ENCODE measurements at places on chromosomes 5 and 9. TPM values are rescaled to one million over a fixed set of nuclear protein-coding genes. Genes with fewer than 3 reads are reported as not detected.

The NPR3 gene
- 0.37 TPM for total RNA-seq

The GMCL2 gene
- not detected for total RNA-seq

The SEC16A gene
- total RNA-seq = 80.6 TPM

The PCDHAC2 gene
- total RNA-seq = 1.00 TPM

The ASPN gene
- total RNA-seq = not detected

The PCDHGA7 gene
- 1.5 TPM for total RNA-seq

The LRRTM2 gene
- 0.20 TPM for total RNA-seq

The PCDHGB1 gene
- 0.62 TPM for total RNA-seq

The AJM1 gene
- total RNA-seq = 1.3 TPM

The SH3PXD2B gene
- 66.3 TPM for total RNA-seq

The PTPN3 gene
- total RNA-seq = not detected

- DNase-seq = peak; percentile 25
- no peak overlapping the region for H3K4me3 ChIP-seq
- H3K36me3 ChIP-seq = no peaks in the 10 kb centered on the region
- H3K4me1 ChIP-seq = no peaks in the 10 kb centered on the region
- H3K27me3 ChIP-seq = peaks cover 8% of the 10 kb centered on the region
- H3K27ac ChIP-seq = no peak overlapping the region
These were observed 50.9 kb upstream of the HSPB3 start for GRCh38 chr5:54404568-54404967.

- peak overlapping the region; percentile 77 for H3K27ac ChIP-seq
- no peak overlapping the region for H3K4me3 ChIP-seq
- H3K4me1 ChIP-seq = peaks cover 27% of the 10 kb centered on the region
- peak; percentile 95 for DNase-seq
These were observed 188.7 kb downstream of the HSPA4 start for GRCh38 chr5:133240425-133241091.

- no peaks in the 10 kb centered on the region for H3K27me3 ChIP-seq
- DNase-seq = no peak
- H3K4me1 ChIP-seq = no peaks in the 10 kb centered on the region
- peaks cover 76% of the 10 kb centered on the region for H3K36me3 ChIP-seq
These were observed 11.7 kb downstream of the VCP start for GRCh38 chr9:35060548-35061207.

- no peak for DNase-seq
- no peak overlapping the region for H3K4me3 ChIP-seq
- H3K27me3 ChIP-seq = peaks cover 7% of the 10 kb centered on the region
- H3K36me3 ChIP-seq = no peaks in the 10 kb centered on the region
These were observed 74.2 kb upstream of the SPOCK1 start for GRCh38 chr5:137573376-137573775.

DNA sequence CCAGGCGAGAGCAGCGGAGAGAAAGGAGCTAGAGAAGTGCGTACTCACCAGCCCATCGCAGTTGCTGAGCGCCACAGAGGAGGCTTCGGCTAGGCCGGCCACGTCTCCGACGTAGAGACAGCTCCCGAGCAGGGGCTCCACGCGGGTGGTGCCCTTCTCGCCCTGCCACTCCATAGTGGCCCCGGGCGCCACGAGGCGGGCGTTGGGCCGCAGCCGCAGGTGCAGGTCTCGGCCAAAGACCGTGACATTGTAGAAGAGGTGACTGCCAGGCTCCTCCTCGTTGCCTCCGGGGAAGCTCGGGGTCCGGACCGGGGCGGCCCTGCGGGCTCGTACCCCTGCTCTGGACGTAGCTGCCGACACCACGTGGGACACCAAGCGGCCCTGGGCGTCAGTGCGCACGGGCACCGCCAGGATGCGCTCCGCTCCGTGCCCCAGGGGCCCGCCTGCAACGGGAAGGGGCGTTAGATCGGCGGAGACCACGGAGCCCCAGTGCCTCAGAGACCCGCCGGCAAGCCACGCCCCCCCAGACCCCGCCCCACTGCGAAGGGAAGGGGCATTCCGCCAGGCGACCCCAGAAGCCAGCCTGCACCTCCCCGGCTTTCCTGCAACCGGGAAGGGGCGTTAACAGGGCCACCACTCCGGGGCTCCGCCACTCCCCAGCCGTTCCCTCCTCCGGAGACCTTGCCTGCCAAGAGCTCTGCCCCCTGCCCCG, 1.4 kb downstream of the ADAMTS2 start:
- H3K4me1 ChIP-seq = no peaks in the 10 kb centered on the region
- DNase-seq = no peak
- no peak overlapping the region for H3K4me3 ChIP-seq
- H3K27ac ChIP-seq = no peak overlapping the region
- no peaks in the 10 kb centered on the region for H3K36me3 ChIP-seq
- H3K27me3 ChIP-seq = peaks cover 17% of the 10 kb centered on the region

- no peak for DNase-seq
- H3K36me3 ChIP-seq = no peaks in the 10 kb centered on the region
- H3K4me3 ChIP-seq = no peak overlapping the region
- H3K4me1 ChIP-seq = no peaks in the 10 kb centered on the region
- peaks cover 12% of the 10 kb centered on the region for H3K27me3 ChIP-seq
These were observed 117.9 kb downstream of the TMEM161B start for GRCh38 chr5:88150747-88151146.

- no peak overlapping the region for H3K4me3 ChIP-seq
- H3K27ac ChIP-seq = no peak overlapping the region
- no peaks in the 10 kb centered on the region for H3K4me1 ChIP-seq
- DNase-seq = no peak
- no peaks in the 10 kb centered on the region for H3K27me3 ChIP-seq
These were observed 35.8 kb downstream of the SEC61B start for GRCh38 chr9:99257723-99258389.

DNA sequence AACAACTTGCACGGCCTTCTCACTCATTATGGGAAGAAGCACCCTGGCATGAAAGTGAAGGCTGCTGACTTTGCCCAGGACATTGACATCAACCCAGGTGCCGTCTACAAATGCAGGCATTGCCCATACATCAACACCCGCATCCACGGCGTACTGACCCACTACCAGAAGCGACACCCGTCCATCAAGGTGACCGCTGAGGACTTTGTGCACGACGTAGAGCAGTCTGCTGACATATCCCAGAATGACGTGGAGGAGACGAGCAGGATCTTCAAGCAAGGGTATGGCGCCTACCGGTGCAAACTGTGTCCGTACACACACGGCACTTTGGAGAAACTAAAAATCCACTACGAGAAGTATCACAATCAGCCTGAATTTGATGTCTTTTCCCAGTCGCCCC, 65.4 kb downstream of the ZNF462 start:
- H3K27me3 ChIP-seq = no peaks in the 10 kb centered on the region
- H3K27ac ChIP-seq = no peak overlapping the region
- no peak overlapping the region for H3K4me3 ChIP-seq
- H3K4me1 ChIP-seq = no peaks in the 10 kb centered on the region
- no peak for DNase-seq

DNA sequence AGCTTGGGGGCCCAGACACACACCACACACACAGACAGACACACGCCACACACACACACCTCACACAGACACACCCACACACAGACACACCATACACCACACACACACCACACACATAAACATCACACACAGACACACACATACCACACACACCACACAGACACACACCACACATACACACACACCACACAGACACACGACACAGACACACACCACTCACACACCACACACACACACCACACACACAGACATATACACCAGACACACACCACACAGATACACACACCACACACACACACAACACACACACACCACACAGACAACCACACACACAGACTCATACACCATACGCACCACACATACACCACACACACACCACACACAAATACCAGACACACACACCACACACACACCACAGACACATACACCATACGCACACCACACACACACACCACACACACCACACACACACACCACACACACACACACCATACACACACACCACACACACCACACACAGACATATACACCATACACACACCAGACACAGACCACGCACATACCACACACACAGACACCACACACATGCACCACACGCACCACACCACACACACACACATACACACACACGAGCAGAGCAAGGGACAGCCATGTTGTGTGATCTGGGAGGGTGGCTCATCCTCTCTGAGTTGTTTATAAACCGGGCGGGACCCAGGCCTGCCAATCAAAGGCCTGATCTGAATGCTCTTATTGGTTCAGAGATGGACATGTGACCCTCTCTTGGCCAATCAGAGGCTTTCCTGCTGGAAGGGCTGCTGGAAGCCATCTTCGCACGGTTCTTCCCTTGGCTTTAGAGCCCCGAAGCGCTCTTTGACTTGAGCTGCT, 148.3 kb downstream of the GAPVD1 start:
- H3K36me3 ChIP-seq = no peaks in the 10 kb centered on the region
- H3K27me3 ChIP-seq = no peaks in the 10 kb centered on the region
- DNase-seq = no peak
- H3K4me3 ChIP-seq = no peak overlapping the region
- peaks cover 3% of the 10 kb centered on the region for H3K4me1 ChIP-seq
- H3K27ac ChIP-seq = no peak overlapping the region

- no peak overlapping the region for H3K4me3 ChIP-seq
- no peak overlapping the region for H3K27ac ChIP-seq
- no peaks in the 10 kb centered on the region for H3K27me3 ChIP-seq
- DNase-seq = no peak
- no peaks in the 10 kb centered on the region for H3K36me3 ChIP-seq
These were observed 482.0 kb downstream of the DMRT2 start for GRCh38 chr9:1532171-1532570.

GRCh38 chr9:79469164-79469563, 102.6 kb upstream of the TLE4 start:
- H3K36me3 ChIP-seq = no peaks in the 10 kb centered on the region
- no peak overlapping the region for H3K27ac ChIP-seq
- H3K27me3 ChIP-seq = no peaks in the 10 kb centered on the region
- DNase-seq = peak; percentile 3
- H3K4me3 ChIP-seq = no peak overlapping the region

DNA sequence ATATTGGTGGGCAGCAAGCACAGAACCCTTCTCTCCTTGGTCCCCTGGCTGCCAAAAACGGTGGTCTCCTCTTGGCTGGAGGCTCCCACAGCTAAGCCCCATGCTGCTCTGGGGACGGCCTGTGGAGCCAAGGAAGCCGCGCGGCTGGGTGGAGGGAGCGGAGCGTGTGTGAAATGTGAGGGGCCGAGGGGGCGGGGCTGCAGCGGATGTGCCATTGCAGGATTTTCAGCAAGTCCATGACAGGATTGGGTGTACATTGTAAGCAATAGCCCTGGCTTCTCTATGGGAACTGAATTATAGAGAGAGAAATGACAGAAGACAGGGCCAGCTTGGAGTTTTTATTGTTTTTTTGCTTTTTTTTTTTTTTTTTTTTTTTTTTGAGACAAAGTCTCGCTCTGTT, 336.5 kb downstream of the DIRAS2 start:
- no peaks in the 10 kb centered on the region for H3K27me3 ChIP-seq
- no peaks in the 10 kb centered on the region for H3K36me3 ChIP-seq
- H3K27ac ChIP-seq = no peak overlapping the region
- no peak overlapping the region for H3K4me3 ChIP-seq
- no peaks in the 10 kb centered on the region for H3K4me1 ChIP-seq
- no peak for DNase-seq

DNA sequence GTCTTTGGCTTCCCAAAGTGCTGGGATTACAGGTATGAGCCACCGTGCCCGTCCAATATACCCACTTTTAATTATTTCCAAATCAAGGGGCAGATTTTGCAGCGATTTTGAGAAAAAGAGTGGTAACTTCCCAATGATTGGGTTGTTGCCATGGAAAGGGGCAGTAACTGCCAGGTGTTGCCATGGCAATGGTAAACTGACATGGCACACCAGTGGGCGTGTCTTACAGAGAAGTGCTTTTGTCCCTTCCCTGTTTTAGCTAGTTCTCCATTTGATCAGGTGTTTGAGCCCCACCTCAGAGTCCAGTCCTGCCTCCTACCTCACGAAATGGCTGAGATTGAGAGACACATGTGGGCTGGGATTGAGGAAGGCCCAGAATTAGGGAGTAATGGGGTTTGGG, 86.3 kb upstream of the IER5L start:
- no peak for DNase-seq
- H3K4me3 ChIP-seq = no peak overlapping the region
- H3K4me1 ChIP-seq = no peaks in the 10 kb centered on the region
- peaks cover under 1% of the 10 kb centered on the region for H3K27me3 ChIP-seq

DNA sequence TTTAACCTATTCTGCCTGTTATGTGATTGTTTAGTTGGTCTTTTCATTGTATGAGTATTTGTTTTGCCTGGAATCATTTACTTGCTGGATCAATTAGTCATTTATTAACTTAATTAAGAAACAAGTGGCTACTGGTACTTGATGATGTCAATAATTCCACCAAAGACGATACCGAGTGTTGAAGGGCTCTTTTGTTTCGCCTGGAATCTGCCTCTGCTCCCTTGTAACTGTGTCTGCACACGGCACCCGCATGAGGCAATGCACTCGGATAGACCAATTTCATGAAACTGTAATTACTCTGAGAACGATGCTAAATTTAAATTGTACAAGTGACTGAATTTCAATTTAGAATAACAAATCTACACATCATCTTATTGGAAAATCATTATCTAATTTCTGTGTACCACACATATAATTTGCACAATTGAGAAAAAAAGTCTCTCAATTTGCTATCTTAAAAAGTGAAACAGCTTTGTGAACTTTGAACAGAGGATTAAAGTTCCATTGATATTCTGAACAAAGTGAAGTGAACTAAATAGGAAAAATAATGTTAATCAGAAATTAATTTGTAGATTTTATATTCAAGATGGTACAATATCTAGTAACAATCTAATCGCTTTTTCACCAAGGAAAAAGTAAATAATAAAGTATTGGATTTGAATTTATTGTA, 143.2 kb downstream of the CTNND2 start:
- no peaks in the 10 kb centered on the region for H3K36me3 ChIP-seq
- no peaks in the 10 kb centered on the region for H3K27me3 ChIP-seq
- no peak overlapping the region for H3K27ac ChIP-seq
- H3K4me3 ChIP-seq = no peak overlapping the region

GRCh38 chr9:71743217-71743705, 25.1 kb downstream of the CEMIP2 start:
- H3K27ac ChIP-seq = no peak overlapping the region
- no peaks in the 10 kb centered on the region for H3K36me3 ChIP-seq
- H3K27me3 ChIP-seq = no peaks in the 10 kb centered on the region
- peak; percentile 79 for DNase-seq

GRCh38 chr5:79697222-79698170, 7.9 kb downstream of the CMYA5 start:
- no peak overlapping the region for H3K4me3 ChIP-seq
- peaks cover 2% of the 10 kb centered on the region for H3K27me3 ChIP-seq
- H3K27ac ChIP-seq = no peak overlapping the region
- no peaks in the 10 kb centered on the region for H3K36me3 ChIP-seq

- H3K36me3 ChIP-seq = no peaks in the 10 kb centered on the region
- no peak overlapping the region for H3K27ac ChIP-seq
- H3K4me3 ChIP-seq = no peak overlapping the region
- H3K4me1 ChIP-seq = no peaks in the 10 kb centered on the region
- H3K27me3 ChIP-seq = no peaks in the 10 kb centered on the region
These were observed 270.2 kb upstream of the IRX1 start for GRCh38 chr5:3325201-3325971.

GRCh38 chr5:33494466-33494865, 53.7 kb downstream of the TARS1 start:
- peaks cover 2% of the 10 kb centered on the region for H3K4me1 ChIP-seq
- H3K4me3 ChIP-seq = no peak overlapping the region
- DNase-seq = no peak
- H3K27me3 ChIP-seq = peaks cover 3% of the 10 kb centered on the region

Measured in endothelial cell of umbilical vein (primary cell).